Mucosa of descending colon (tissue), 3 donors: ENCODE measurements at places on chromosomes 13 and 19. TPM values are rescaled to one million over a fixed set of nuclear protein-coding genes. Genes with fewer than 3 reads are reported as not detected.

Gene FCER2
- 0.26 TPM for total RNA-seq

Gene AP1M1
- total RNA-seq: 59.3 TPM

Gene DCLK1
- 12.7 TPM for total RNA-seq

Gene CADM4
- 3.4 TPM for total RNA-seq

Gene ANKLE1
- 0.80 TPM for total RNA-seq

Gene LIPE
- 7.9 TPM for total RNA-seq

Gene EEF1AKMT1
- 5.1 TPM for total RNA-seq

Gene CEACAM3
- total RNA-seq: 4.5 TPM

GRCh38 chr19:47063874-47064273, 15.4 kb upstream of the TMEM160 start:
- no peak for DNase-seq

DNA sequence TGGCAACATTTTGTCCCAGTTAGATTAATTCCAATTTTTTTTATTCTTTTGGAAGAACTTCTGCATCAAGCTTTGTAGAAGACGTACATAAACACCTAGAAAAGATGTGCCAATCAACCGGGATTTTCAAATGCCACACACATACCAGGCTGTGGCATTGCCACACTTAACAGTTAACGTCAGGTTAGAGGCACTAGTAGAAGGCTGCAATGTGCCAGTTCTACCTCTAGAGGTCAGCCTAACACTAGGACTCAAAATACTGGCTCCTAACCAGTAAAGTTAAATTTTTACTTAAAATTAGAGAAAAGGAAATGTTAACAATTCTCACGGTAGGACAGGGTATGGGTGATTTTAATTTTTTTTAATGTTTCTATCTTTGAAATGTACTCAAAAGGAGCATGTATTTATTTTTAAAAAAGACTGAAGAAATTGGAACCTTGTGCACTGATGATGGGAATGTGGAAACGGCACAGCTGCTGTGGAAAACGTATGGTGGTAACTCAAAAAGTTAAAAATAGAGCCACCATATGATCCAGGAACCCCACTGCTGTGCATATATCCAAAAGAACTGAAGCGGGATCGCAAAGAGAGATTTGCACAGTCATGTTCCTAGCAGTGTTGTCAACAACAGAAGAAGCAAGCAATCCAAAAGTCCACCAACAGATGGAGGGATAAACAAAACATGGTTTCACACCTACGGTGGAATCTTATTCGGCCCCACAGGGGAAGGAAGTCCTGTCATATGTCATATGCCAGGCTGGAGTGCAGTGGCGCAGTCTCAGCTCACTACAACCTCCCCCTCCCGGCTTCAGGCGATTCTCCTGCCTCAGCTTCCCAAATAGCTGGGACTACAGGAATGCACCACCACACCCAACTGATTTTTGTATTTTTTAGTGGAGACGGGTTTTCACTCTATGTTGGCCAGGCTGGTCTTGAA, 30.3 kb downstream of the CRYL1 start:
- DNase-seq: no peak

- no peak for DNase-seq
Observed at GRCh38 chr19:51139299-51140014, 2.6 kb upstream of the SIGLEC7 start.

DNA sequence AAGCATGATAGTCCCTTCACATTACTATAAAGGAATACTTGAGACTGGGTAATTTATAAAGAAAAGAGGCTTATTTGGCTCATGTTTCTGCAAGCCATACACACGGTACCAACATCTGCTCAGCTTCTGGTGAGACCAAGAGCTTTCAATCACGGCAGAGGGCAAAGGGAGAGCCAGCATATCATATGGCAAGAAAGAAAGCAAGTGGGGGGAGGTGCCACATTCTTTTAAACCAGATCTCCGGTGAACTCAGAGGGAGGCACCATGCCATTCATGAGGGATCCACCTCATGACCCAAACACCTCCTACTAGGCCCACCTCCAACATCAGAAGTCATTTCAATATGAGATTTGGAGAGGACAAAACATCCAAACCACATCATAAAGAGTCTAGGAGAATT, 20.3 kb downstream of the XPO4 start:
- no peak for DNase-seq
